ENCODE measurements at places on chromosomes 2 and 18.
A peak's percentile ranks its signal among the peaks of the same experiment; 100 is the strongest.

DNA sequence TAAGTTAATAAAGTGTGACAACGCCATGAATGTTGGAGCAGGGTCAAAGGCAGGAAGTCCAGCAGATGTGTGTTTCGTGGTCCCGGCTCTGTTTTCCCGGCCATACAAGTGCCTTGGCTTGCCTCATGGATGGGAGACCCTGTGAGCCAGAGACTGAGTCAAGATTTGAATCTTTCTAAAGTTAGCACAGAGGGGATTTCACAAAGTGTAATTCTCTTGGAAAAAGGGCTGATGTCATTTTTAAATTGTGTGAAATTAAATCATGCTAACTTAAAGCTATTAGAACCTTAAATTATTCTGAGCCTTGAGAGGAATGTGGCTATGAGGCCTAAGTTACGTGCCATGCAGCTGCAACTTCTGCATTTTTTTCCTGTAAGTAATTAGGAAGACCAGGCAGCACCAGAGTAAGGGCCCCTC, 38.3 kb upstream of the RALBP1 start:
- DNase-seq: no peak

GRCh38 chr18:21341141-21341540, 99.1 kb downstream of the GREB1L start:
- DNase-seq: no peak

- DNase-seq: no peak
These were observed 448.1 kb upstream of the VRK2 start for GRCh38 chr2:57598551-57598950.

DNA sequence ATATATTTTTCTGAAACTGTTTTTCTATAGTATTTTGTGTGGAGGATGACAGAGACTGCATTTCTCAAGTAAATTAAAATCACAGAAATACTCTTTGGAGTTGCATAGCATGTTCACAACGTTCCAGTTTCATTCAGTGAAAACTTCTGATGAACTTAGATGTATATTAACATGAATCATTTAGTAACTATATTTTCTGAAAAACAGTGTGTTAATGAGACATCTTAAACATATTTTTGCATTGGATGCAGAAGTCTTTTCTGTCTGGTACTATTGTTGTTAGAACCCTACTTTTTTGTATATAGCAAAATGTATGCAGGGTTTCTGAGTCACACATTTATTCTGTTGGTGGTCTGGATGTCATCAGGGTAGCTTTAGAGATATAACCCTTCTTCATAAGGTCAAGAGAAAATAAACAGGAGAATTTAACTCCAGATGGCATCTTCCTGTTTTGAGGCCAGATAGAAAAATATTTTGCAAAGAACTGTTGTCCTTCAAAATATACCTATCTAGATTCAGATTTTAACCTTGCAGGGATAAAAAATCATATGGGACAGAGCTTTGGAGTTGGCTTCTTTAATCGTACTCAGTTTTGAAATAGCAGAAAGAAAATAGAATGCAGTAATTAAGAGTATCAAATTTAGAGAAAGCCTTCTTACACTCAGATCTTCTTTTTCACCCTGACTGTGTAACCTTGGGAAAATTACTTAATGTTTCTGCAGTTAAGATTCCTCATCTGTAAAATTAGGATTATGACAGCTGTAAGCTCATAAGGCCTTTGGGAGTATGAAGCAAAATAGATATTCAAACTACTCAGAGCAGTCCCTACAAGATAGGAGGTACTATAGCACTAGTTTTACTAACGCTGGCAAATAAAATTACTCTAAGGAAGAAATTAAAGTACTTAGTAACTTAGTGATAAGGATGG, 5.3 kb downstream of the COL3A1 start:
- DNase-seq: peak; percentile 89

DNA sequence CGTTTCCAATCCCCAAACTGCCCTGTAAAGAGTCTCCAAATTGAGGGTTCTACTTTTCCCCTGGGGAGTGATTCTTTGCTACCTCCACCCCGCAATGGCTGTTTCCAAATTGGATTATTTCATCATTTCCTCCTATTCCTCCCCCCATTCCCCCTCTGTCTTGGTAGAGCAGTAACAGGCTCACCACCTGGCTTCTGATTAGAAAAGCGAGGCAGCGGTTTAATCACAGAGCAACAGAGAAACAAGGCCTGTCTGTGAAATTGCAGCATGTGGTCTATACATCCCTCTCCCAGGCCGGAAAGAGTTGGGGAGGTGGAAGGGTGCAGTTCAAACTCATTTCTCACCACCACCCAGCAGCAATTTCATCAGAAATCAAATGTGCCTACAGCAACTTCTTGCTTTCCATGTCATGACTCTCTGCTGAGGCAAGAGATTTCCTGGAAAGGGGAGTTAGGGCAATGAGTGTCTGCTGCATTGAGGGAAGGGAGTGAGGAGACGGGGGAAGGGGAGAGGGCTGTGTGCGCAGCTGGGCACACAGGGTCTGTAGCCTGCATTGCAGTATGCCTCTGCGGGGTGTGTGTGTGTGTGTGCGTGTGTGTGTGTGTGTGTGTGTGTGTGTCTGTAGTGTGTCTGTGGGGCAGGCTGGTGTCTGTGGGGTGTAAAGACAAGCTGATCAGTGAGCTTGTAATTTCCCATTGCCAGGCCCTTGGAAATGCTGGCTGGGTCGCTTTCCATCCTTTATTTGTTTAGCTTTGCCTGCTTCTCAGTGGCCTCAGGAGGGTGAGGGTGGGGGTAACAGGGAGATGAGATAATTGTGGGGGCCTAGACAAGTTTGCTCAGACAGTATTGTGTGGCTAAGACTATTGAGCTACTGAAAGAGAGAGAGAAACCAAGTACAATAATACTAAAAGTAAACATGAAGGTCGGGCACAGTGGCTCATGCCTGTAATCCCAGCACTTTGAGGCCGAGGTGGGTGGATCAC, 13.5 kb upstream of the IGFBP2 start:
- no peak for DNase-seq

- no peak for DNase-seq
These were observed 53.3 kb downstream of the PIKFYVE start for GRCh38 chr2:208319391-208319790.

DNA sequence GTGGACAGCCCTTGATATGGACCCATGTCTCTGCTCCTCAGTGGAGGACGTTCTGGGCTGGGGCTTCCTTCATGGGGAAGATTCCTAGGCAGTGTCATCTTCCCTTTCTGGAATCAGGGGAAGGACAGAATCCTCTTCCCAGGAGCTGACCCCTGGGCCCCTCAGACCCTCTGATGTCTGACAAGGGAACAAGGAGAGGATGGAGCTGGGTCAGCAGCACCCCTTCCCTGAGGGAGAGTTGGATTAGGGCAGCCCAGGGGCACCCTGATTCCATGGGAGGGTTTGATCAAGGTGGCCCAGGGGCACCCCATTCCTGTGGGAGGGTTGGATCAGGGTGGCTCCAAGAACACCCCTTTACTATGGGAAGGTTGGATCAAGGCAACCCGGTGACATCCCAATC, 86.5 kb downstream of the ACKR3 start:
- DNase-seq: no peak

- DNase-seq: no peak
These were observed 719.5 kb downstream of the DPP10 start for GRCh38 chr2:115161771-115162493.

DNA sequence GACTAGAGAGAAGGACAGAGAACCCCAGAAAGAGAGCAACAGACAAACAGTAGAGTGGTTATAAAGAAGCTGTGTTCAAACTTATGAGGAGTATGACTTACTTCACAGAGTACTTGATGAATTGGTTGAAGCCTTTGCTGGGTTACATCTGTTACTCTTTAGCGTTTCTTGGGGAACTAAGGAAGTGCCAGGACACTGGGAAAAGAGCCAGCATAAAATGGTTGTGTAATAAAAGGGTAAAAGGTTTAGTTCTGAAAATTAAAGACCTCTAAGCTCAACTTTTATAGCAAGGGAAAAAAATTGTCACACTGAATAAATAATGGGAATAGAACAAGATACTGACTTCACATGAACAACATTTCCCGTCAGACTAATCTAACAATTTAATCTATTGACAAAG, 17.0 kb upstream of the STAT4 start:
- DNase-seq: no peak

DNA sequence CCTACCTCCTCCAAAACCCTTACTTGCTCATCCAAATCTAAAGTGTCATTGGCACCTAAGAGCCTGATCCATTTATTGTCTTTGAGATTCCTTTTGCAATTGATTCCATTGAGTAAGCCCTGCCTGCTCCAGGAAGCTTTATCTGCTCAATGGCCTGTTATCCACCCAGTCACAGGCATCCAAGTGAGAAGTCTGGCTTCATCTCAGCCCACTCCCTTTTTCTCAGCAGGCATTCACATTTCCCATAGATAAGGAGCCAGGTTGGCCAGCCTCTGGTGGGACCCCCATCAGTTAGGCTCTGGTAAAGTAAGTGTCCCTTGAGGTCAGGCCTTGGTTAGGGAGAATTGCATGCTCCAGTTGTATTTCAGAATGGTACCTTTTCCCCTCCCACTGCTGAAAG, 396.2 kb upstream of the ST6GAL2 start:
- DNase-seq: no peak

- DNase-seq: no peak
These were observed 36.5 kb upstream of the HTR2B start for GRCh38 chr2:231161252-231161839.

GRCh38 chr18:58217052-58217451, 173.0 kb downstream of the NEDD4L start:
- DNase-seq: no peak

DNA sequence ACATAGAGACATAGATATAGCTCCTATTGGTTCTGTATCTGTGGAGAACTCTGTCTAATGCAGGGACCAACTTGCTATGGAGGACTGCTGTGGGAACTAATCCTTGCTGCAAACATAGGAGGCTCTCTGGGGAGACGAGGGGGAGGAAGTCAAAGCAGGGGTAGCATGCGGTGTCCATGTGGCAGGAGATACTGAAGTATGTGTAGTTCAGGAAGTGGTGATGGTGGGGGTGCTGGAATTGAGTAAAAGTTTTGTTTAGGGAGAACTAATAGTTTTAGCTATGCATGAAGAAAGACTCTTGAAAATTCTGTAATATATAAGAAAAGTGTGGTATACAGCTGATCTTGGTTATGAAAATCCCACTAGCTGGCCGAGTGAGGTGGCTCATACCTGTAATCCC, 62.0 kb downstream of the ANKRD44 start:
- DNase-seq: no peak

- DNase-seq: no peak
These were observed 5.1 kb downstream of the POLR1B start for GRCh38 chr2:112547333-112547732.

DNA sequence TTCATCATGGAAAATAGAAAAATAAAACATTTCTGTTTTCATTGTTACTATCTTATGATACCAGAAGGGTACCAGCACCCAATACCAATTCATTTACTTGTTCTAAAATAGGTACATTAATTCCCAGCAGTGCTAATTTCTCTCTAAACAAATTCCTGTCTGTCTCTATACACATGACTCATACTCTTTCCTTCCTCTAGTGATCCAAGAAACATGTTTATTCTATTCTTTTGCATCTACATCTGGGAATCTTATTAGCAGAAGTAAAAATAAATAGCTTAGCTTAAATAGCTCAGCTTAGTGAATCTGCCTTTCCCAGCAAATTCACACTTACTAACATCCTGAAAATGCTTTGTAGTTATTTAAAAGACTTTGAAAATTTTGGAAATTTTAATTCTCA, 84.5 kb upstream of the MAPRE2 start:
- no peak for DNase-seq

GRCh38 chr2:42725657-42726056, 38.3 kb downstream of the OXER1 start:
- DNase-seq: no peak

DNA sequence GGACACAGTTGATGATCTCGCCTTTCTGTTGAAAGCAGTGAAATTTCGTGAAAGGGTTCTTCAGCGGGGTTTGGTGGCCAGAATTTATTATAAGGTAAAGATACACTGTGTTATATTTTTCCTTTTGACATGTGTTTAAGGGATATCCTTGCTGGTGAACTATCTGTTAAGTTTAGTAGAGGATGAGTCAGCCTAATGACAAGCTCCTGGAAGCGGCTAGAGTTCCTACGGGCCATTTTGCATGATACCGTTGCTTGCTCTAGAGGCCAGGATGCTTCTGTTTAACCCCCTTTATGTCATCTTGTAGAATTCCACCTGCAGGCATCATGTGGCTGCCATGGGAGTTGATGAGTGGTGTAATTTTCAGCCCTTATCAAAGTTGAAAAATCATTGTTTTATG, 124.8 kb upstream of the BCL2L11 start:
- no peak for DNase-seq

DNA sequence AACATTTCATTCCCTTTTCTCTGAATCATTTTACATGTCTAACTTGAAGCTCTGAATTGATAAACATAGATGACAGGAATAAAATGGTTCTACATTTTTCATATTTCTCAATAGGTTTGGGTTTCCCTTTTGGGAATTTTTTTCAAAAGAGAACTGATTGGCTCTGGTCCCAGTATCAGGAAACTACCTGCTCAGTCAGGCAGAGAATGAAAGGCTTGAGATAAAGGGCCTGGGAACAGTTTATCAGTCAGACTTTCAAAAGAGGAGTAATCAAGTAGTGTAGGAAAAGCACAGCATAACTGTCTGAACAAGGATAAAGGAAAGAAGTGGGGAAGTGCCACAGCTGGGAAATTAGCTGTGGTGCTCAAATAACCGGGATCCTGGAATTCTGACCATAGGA, 28.3 kb upstream of the CCL20 start:
- DNase-seq: no peak

DNA sequence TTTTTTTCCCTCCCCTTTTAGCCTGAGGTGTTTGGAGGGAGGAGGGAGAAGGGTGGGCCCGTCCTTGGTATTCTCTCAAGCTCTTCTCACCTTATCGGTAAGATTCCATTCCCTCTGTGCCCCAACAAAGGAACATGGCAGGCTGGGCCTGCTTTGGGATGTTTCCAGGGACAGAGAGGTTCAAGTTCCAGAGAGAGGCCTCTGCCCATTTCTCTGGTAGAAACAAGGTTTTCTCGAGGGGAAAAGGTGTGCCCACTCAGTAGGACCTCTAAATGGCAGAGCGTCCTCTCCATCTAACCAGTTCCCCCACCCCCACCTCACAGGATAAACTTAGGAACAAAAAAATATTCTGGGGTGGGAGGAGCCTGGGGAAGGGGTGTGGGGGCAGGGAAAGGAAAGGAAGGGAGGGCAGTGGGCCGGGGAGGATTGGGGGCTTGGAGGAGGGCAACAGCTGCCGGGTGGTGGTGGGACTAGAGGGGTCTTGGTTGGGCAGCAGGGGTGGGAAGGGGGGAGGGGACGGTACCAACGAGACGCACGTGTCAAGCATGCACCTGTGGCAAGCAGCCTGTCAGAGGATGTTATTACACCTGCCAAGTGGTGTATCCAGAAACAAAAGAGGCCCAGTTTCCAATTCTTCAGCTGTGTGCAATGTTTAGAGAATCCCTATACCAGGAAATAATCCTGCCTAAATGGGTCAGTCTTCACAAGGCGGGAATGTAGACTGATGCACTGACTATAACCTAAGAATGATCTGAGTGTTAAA, 2.1 kb downstream of the PCBP1 start:
- DNase-seq: no peak

- no peak for DNase-seq
These were observed 146.7 kb upstream of the SMIM21 start for GRCh38 chr18:75574187-75574586.

- no peak for DNase-seq
These were observed 90.5 kb downstream of the ICOS start for GRCh38 chr2:204027091-204027490.

- no peak for DNase-seq
These were observed 56.1 kb downstream of the LCLAT1 start for GRCh38 chr2:30503007-30503694.

- no peak for DNase-seq
These were observed 537.5 kb downstream of the MBD2 start for GRCh38 chr18:53686965-53687364.

GRCh38 chr2:114727012-114727411, 284.6 kb downstream of the DPP10 start:
- DNase-seq: no peak
